ENCODE measurements at places on chromosomes 2 and 18.

- no peak for DNase-seq
Measured at GRCh38 chr18:79558933-79559416, 120.6 kb upstream of the CTDP1 start.

DNA sequence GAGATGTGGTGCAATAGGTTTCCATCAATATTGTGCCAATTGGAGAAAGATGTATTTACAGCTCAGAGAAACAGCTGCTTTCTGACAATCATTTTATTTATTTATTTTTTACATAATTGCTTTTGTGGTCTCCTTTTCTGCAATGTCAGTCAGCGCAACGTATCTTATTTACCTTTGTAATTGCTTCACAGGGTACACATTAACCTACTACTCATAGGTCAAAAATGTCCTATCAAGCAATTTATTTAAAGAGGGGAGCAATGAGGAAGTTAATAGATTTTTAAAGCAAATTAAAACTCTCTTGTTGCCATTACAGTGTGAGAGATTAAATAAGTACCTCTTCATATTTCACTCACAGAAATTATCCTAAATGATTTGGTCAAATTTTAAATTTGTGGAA, 291.0 kb downstream of the CALCRL start:
- DNase-seq: no peak

DNA sequence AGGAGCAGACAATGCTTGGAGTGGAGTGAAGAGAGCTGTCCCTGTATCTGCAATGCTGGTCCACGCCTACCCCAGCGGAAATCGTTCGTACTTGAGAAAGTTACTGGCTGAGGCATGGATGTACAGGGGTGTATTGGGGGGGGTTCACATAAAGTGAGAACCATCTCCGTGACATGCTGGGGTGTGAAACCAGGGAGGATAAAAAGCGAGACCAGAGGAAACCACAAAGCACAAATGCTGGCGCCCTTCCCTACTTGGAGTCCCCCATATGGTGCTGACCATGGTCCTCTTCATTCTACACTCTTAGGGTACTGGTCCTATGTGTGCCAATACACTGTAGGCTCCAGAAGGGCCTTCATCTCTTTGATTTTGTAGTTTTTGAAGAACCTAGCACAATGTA, 244.1 kb downstream of the L3MBTL4 start:
- DNase-seq: no peak

GRCh38 chr2:164661349-164661748, 40.1 kb upstream of the GRB14 start:
- peak; percentile 79 for DNase-seq

- DNase-seq: no peak
Measured at GRCh38 chr2:171513719-171514160, 8.5 kb upstream of the CYBRD1 start.
